Activated CD8-positive, alpha-beta memory T cell treated with anti-CD3 and anti-CD28 coated beads, Interleukin-2, amount 50 U/mL, for 48 hours (primary cell): ENCODE measurements at places on chromosomes 12 and 14.

DNA sequence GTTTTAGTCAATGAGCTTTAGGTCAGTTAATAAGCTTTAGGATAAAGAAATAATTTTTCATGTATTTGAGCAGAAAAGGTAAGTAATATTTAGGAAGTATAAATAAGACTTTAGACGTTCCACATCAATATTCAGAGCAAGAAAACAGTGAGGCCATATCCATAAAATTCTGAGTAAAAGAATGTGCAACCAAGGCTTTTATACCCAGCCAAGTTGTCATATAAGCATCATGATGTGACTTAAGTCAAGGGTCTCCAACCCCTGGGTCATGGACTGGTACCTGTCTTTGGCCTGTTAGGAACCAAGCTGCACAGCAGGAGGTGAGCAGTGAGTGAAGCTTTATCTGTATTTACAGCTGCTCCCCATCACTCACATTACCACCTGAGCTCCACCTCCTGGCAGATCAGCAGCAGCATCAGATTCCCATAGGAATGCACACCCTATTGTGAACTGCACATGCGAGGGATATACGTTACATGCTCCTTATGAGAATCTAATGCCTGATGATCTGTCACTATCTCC lies 74.1 kb downstream of the ZNF664 start:
- no peak for DNase-seq

DNA sequence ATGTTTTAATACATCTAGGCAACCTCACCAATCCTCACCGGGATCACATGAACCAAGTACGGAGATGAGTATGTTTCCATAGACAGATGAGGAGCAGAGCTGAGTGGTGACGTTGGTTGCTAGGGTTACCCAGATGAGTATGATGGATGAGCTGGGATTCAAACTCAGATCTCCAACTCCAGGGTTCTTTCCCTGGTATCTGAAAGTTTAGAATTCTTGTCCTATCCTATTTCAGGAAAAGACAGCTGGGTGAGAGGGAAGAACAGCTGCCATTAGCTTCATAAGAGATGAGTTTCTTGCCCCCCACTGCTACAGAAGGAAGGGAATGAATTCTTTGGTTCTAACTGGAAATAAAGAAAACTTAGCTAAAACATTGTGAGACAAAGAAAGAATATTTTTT lies 728.9 kb upstream of the TBX3 start:
- DNase-seq = no peak

DNA sequence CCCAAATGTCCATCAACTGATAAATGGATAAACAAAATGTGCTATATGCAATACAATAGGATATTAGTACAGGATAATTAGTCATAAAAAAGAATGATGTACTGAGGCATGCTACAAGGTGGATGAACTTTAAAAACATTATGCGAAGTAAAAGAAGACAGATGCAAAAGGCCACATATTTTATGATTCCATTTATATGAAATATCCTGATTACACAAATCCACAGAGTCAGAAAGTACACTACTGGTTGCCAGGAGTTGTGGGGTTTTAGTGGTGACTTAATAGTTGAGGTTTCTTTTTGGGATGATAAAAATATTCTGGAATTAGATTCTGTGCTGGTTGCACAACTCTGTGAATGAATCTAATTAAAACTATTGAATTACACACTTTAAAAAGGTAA lies 12.6 kb downstream of the TRIM9 start:
- DNase-seq = no peak

DNA sequence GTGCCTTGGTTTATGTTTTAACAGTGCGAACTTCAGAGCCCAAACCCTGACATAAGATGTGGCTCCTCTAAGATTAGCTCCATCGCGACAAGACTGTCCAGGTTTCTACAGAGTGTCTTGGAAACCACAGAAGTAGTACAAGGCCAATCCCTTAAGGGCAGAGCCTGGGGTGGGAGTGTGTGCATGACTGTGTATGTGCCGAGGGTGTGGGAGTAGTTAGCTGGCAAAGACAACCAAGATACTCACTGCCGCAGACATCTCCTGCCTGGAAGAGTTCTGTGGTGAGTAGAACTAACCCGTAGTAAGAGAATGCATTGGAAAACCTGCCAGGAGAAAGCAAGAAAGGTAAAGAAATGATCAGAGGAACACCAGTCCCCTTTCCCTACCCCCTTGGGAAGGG lies 54.1 kb downstream of the DAO start:
- no peak for DNase-seq

DNA sequence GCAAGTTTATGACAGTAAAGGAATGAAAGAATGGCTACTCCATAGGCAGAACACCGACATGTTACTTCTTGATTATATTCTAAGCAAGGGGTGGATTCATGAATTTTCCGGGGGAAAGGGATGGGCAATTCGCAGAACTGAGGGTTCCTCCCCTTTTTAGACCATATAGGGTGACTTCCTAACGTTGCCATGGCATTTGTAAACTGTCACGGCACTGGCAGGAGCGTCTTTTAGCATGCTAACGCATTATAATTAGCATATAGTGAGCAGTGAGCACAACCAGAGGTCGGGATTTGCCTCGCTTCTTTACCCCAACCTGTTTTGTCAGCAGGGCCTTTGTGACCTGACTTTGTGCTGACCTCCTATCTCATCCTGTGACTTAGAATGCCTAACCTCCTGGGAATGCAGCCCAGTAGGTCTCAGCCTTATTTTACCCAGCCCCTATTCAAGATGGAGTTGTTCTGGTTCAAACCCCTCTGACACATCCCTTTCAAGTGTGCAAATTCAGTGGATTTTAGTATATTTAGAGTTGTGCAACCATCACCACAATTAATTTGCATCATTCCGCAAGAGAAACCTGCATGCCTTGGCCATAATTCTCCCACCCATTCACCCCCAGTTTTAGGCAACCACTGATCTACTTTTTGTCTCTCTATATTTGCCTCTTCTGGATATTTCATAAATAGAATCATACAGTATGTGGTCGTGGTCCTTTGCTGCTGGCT lies 27.4 kb downstream of the PALS1 start:
- DNase-seq = no peak

DNA sequence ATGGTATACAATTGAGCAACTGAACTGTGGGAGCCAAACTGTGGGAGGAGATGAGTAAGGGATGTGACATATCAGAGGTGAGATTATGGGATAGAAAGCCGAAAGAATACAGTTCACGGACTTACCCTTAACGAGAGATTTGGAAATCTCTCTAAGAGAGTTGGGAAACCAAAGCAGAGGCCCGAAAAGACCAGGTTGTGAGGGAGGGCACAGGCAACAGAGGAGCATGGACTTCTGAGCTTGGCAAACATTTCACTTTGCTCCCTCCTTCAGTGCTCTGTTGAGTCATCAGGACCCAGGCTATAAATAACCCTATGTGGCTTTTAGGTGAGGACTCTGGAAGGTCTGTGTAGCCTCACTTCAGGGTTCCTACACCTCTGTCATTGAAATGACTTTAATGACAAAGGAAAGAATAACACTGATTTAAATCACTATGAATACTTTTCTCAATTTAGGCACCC lies 120.6 kb downstream of the TGFB3 start:
- DNase-seq = no peak

DNA sequence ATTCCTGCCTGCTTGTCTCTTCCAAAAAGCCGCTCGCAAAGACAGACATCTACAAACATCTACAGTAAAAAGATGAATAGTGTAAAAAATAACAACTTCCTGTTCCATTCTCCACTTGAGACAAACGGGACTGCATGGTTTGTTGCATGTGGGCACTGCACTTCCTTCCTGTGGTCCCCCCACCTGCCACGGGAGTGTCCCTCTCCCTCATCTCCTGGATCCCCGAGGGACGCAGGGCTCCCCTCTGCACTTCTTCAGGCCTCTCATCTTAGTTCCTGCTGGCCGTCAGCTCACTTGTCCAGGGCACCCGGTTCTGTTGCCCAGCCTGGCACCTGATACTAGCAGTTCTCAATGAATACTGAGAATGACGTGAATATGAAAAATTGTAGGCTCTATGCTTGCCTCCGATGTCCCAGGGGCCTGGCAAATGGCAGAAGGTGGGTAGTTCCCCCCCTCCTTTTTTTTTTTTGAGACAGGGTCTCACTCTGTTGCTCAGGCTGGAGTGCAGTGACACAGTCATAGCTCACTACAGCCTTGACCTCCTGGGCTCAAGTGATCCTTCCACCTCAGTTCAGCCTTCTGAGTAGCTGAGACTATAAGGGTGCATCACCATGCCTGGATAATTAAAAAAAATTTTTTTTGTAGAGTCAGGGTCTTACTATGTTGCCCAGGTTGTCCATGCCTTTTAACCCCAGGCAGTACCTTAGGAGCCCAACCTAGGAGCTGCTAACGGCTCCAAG lies 3.5 kb upstream of the KLC1 start:
- no peak for DNase-seq

DNA sequence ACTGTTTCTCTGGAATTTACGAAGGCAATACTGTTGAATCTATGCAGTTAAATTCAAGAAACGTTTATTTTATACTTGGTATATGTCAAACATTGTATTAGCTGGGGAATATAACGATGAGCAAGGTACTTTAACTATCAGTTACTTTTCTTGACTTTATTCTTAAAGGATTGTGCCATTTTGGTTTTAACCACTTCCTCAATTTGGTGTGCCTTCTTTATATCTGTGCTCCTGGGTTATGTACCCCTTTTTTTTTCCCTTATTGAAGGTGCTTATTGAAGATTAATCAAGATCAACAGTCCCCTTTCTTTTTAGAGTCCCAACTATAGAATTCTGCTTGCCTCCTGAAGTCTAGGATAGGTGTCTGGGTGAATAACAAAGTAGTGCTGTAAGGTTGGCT lies 5.8 kb downstream of the RAB21 start:
- no peak for DNase-seq
